NCI-H226 (cell line): ENCODE measurements at places on chromosomes 1 and 21.

DNA sequence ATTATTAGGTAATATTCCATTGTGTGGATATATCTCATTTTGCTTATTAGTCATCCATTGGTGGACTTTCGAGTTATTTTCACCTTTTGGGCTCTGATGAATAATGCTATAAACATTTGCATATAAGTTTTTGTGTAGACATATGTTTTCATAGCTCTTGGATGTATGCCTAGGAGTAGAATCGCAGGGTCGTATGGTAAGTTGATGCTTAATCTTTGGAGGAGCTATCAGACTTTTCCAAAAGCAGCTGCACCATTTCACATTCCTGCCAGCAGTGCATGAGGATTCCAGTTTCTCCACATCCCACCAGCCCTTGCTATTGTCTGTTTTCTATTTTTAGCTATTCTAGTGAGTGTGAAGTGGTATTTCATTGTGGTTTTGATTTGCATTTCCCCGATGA lies 120.3 kb upstream of the TMEM51 start:
- DNase-seq, result peak; percentile 26

DNA sequence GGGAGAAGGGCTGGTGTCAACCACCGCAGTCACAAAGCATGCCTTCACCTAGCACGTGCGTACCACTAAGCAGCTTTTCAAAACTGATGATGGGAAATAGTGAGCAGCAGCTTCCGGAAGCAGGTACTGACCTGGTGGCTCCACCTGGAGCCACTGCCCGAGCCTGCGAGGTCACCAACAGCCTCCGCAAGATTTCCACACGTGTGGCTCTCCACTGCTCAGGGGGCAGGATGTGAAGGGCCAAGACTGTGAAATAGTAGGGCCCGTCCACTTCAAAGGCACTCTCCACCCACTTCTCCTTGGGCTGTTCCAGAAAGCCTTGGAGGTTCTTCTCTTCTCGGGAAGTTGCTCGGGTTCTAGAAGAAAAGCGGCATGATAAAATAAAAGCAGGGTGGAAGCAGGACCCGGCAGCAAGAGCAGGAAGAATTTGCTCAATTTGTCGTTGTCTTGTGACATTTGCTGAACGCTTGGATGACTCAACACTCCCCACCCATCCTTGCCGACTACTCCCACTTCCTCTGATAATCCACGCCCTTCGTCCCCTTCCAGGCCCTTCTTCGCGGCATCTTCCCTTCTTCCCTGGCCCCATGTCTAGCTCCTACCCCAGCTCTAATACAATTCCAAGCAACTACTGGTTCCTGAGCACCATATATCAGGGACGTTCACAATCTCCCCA lies 124.9 kb upstream of the IFFO2 start:
- peak; percentile 27 for DNase-seq

DNA sequence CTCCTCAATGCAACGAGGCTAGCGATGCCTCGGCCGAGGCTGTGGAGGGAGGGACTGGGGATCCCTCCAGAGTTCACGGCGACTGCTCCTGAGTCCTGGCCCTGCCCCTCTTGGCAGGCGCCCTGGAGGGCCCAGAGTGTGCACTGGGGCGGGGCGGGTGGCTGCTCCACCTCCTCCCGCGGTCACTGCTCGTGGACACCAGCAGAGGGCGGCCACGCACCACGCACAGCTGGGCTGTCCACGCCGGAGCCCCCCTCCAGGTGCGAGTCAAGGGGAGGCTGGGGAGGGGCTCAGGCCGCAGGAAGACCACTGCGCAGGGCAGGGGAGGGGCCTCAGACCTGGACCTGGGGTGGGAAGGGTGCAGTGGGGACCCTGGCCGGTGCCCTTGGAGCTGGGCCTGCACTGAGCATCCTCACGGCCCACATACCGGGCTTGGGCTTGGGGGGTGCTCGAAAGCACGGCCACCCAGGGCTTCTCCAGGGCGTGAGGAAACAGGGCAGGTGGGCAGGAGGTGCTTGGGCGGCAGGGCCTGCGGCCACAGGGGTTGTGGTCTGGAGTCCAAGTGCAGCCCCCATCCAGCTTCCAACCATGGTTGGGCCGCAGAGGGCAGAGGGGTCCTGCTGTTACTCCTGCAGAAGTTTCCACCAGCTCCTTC lies 20.6 kb upstream of the TTC34 start:
- DNase-seq, result peak; percentile 8

DNA sequence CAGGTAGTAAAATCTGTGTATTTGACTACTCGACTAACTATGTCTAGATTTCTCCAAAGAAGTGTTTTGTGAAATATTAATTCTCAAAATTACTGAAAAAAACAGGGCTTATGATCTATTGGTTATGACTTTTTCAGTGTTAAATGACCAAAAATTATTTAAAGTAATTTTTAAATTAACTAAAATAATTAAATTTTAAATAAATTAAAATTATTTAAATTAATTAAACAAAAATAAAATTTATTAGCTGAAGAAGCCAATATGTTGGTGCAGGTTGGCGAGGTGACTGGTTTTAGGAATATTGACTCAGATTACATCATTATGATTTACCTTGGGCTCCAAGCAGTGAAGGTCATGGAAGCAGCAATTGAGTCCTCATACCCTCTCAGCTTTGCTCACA lies 483.2 kb downstream of the PTPRC start:
- no peak for DNase-seq

- no peak for DNase-seq
These were observed 32.7 kb downstream of the UMODL1 start for GRCh38 chr21:42103843-42104242.

GRCh38 chr1:101522486-101522885 lies 285.7 kb downstream of the S1PR1 start:
- no peak for DNase-seq

GRCh38 chr21:15333951-15334350 lies 269.2 kb upstream of the NRIP1 start:
- no peak for DNase-seq

- peak; percentile 44 for DNase-seq
These were observed 5.0 kb downstream of the HAPLN2 start for GRCh38 chr1:156623946-156624813.

DNA sequence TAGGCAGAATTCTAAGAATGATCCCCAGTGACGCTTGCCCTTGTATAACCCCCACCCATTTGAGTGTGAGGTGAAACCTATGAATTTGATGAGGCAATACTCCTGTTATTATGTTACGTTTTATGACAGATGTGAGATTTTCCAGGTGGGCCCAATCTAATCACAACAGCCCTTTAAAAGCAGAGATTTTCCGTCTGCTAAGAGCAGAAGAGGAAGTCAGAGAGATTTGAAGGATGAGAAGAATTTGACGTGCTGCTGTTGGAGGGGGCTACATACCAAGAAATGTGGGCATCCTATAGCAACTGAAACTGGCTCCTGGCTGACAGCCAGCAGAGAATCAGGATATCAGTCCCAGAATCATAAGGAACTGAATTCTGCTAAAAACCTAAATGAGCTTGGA lies 2.4 kb upstream of the SLC19A2 start:
- no peak for DNase-seq

DNA sequence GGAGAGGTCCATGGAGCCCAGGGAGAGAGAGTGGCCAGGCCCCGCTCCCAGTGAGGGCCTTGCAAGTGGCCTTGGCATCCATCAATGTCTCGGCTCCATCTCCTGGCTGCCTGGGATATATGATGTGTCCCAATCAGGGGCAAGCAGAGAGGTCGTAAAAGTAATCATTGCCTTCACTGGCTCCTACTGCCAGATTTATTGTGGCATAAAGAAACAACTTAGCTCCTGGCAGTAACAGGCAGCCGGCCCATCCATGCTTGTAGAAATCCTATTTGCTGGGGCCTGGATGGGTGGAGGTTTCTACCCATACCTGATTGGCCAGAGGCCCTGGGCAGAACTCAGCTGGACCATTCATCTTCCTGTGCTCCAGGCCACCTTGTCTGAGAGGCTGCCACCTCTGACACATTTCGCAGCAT lies 272.6 kb downstream of the MATN1 start:
- no peak for DNase-seq

- DNase-seq, result no peak
These were observed 2.4 kb downstream of the NHLH2 start for GRCh38 chr1:115838431-115839028.

DNA sequence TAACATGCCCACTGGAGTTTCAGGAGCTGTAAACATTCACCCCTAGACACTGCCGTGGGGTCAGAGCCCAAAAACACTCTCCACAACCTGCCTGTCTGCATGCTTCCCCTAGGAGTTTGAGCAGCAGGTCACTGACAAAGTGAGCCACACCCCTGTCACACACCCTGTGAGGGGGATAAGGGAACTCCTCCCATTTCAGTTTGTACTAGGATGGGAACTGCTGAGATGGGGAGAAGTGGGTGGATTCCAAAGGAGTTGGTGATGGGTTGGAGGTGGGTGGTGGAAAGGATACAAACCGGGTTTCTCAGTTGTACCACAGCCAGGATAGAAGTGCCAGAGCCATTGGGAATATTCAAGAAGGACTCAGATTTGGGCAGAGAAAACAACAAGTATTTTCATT lies 140.2 kb downstream of the MIS18A start:
- no peak for DNase-seq

DNA sequence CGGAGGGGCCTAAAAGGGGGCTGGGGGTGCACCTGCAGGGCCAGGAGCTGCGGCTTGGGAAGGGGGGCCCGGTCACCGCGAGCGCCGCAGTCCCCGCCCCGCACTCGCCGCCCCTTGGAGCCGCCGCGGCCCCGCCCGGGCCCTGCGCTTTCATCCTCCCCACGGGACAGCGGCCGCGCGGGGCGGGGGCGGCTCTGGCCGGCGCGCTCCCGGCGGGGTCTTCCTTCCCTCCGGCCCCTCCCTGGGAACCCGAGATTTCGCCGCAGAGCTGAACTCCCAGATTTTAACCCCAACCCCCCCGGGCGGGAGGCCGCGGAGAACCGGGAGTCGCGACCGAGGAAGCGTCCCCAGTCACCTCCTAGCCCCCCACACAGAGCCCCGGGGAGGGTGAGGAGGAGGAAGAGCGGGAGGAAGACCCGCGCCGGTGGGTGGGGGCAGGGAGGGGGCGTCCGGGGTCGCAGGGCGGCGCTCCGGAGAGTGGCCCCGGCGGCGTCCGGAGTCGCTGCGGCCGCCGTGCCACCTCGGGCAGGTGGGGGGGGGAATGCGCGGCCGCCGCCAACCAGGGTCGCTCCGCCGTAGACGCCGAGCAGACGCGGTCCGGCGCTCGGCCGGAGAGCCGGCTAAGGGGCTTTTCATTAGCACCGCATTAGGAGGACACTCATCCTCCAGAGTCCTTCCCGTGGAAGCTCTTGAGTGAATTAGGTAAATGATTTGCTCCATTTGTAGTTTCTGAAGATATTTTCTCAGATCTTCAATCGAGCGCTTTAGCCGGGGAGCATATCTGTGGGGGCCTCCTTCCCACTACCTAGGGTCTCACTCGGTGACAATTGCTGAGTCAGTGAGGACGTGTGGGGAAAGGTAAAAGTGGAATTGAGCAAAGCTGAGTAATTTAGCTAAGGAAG lies 31.6 kb upstream of the NFIA start:
- DNase-seq, result no peak

DNA sequence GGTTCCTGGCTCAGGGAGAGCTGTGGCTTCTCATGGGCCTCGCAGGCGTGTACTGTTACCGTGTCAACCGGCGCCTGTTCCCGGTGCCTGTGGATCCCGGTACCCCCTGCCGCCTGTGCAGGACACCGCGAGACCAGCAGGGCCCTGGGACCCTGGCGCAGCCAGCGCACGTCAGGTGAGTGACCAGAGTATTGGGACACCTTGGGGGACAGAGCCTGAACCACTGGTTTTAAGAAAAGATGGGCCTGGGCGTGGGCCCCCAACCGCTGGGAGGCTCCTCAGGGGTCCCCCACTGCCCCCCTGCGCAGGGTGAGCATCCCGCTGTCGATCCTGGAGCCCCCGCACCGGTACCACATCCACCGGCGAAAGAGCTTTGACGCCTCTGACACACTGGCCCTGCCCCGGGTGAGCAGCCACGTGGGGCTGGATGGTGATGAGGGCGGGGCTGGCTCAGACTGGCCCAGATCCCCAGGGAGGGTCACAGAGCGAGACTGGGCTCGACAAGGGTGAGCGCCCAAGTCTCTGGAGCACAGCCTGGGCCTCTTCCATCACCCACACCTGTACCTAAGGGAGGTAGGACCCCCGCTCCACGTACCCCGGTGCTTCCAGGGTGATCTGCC lies 10.5 kb downstream of the MIIP start:
- DNase-seq, result no peak

DNA sequence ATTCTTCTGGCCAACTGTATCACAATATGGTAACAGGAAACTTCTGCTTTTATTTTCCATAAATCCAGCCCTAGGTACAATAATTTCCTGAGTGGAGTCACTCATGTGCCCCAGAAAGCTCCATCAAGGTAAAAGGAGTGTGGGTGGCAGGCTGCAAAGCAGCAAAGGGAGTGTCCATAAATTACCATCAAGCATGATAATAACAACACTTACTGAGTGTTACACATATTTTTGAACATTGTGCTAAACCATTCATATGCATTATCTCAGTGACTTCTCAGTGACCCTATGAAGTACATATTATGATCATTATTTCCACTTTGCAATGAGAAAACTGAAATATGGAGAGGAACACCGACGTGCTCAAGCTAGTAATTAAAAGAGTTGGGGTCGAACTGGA lies 149.2 kb upstream of the PLXNA2 start:
- no peak for DNase-seq

DNA sequence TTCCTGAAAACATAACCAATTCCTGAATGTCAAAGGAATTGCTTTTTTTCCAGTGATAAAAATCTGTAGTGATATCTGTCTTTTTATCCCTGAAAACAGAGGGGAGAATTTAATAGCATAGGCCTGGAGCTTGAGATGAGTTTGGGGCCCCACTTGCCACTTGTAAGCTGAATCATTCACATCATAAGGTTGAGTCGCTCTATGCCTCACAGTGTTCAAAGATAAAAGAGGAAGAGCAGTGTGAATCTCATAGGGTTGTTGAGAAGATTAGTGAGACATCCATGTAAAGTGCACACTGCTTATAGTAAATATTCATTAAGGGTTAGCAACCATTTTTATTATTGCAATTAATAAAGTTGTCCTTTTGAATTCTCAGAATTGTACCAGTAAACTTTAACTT lies 271.3 kb downstream of the DNM3 start:
- peak; percentile 39 for DNase-seq

DNA sequence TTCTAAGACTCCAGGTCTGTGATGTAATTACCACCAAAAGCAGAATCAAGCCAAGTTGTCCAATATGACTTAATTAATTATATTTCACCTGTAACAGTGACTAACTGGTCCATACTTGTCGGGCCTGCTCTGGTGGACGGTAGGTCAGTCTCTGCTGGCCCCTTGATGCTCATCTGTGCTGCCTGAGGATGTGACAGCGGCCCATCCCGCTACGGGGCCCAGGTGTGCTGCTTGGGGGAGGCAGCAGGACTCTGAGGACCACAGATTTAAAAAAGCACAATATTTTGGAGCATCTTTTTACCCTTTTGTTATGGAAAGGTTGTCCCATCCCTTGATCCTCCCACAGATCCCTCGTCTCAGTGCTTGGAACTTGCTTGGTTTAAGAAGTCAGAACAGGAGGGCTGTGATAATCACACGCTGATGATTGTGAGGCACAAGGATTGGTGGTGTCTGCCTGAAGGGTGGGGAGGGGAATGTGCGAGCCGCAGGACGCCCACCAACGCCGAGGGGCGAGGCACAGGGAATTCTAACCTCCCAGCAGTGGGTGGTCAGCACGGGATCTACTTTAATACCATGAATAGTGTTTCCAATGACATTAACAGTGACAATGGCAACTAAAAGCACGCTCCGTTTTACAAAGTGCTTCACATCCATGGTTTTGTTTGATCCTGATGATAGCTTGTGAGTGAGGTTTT lies 27.8 kb upstream of the UMODL1 start:
- DNase-seq, result no peak
